Stimulated activated CD4-positive, alpha-beta T cell treated with anti-CD3 and anti-CD28 coated beads, Interleukin-1b, Interleukin-23, amount 100 ng/mL, for 4 hours (primary cell): ENCODE measurements at places on chromosomes 2 and 18.

DNA sequence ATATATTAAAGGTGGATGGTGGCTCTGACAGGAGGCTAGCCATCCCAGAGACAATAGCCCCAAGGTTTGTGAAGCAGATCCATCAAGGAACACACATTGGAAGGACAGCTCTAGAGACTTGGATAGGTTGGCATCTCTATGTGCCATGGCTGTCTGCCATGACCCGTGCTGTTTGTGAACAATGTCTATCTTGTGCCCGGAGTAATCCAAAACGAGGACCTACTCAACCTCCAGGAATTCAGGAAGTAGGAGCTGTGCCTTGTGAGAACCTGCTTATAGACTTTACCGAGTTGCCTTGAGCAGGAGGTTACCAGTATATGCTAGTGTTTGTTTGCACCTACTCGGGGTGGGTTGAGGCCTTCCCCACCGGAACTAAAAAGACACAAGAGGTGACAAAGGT lies 43.1 kb upstream of the SELENOI start:
- DNase-seq, result no peak

DNA sequence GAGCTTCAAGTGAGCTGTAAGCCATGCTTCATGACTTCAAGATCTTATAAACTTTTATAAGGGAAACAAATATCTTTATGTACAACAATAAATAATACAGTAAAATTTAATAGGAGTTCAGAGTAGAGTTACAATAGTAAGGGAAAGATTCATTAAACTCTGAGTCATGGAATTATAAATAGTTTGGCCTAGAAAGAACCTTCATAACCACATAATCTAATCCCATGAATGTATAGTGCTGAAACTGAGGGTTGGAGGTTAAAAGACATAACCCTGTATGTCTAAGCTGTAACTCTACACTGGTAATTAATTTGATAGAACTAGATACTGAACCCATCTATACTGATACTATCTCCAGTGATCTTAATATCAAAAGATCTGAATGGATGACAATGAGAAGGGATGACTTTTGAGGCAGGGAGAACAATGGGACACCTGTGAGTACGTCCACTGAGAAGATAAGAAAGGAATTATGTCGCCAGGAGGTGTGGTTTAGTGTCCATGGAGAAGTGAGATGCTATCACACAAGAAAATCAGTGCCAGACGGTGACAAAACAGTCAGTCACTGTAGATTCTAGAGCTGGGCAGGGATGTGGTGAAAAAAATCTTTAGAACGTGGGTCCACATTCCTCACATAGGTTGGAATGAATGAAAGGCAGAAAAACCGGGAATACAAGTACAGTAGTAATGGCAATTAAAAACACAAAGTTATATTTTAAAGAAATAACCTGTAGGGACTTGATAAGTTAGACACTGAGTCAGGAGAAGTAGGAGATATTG lies 1.1 kb downstream of the IL1F10 start:
- DNase-seq, result no peak

DNA sequence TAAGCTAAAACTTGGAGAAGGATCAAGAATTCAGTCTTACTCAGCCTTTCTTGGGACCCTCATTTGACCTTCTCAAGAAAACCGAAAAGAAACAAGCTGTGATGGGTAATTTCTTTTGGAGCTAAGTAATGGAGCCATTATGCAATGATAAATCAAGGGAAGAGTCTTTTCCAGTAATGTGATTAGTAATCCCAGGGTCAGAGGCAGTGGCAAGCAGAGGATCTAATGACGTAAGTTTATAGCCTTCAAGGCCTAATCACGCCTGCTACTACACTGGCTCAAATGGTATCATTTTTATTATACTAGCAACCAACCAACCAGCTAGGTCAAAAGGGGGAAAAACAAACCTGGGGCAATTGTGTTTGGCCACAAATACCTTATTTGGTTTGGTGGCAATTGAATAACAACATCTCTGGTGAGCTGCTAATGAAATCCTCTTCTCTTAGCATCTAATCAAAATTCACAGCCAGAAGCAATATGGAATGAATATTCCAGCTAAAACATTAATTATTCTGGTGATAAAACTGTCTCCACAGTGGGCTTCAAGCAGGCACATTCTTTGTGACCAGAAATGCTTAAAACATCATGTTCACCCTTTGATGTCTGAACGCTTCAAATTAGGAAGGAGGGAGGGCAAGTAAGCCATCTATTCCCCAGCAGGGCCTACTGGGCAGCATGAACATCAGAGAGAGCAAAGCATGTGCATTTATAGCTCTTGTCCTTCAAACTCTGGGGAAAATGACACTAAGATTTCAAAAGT lies 114.9 kb upstream of the SULT1C3 start:
- no peak for DNase-seq

- DNase-seq, result no peak
Measured at GRCh38 chr2:218039171-218039570, 29.9 kb upstream of the RUFY4 start.

DNA sequence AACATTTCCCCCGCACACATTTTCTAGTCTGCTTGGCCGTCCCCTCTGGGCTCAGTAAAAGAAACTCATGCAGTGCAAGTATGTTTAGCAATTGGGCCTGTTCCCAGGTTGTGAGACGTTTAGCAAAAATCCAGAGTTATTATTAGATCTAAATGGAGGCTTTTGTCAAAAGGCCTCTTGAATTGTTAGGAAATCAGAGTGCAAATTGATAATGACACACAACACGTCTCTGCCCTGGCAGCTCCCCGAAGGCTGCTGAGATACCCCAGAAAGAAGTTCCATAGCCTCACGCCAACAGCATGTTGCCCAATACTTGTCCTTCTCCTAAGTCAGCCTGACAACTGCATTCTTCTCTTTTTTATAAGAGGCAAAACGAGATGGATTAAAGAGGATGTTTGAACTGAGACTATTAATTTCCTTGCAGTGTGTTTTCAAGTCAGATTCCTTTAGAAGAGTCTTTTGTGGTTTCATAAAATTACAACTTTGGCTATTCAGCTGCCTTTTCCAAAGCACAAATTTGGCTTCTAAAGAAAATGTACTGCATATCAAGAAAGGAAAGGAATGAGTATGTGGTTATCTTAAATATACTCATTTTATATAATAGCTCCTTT lies 202.2 kb downstream of the TRIB2 start:
- no peak for DNase-seq

GRCh38 chr2:190910341-190911136 lies 29.9 kb downstream of the GLS start:
- DNase-seq, result no peak

- no peak for DNase-seq
Measured at GRCh38 chr2:237116431-237116830, 30.7 kb downstream of the COPS8 start.

DNA sequence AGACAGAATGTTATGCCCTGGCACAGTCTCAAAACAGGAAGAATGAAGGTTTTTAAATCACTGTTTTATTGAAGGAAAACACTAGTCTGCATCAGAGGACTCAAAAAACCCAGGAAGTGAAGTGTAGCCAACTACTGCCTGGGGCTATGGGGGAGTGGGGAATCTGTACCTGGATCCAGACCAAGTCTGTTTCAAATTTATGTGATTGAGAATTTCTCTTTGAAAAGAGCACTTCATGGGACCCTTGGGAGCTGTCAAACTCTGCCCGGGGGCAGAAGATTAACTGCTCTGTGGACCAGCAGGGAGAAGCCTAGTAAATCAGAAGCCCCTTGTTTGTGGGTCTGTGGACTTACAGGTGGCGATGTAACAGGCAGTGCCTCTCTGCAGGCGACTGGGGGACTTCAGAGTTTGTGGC lies 45.3 kb upstream of the TANC1 start:
- no peak for DNase-seq

DNA sequence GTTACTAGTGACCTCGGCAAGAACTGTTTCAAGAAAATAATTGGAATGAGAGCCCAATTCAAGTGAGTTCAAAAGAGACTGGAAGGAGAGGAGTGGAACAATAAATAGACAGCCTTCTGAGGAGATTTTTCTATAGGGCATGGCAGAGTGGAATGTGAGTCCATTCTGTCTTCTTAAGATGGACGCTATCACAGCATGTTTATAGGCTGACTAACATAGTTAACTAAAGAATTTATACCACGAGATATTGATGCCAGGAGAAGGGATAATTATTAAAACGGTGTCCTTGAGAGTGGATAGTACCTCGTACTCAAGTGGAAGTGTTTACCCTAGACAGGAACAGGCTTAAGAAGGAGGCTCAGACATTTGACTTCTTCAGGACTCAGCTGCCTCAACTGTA lies 143.5 kb upstream of the RBBP8 start:
- DNase-seq, result no peak

- no peak for DNase-seq
Measured at GRCh38 chr18:58534535-58535301, 94.2 kb downstream of the ALPK2 start.

DNA sequence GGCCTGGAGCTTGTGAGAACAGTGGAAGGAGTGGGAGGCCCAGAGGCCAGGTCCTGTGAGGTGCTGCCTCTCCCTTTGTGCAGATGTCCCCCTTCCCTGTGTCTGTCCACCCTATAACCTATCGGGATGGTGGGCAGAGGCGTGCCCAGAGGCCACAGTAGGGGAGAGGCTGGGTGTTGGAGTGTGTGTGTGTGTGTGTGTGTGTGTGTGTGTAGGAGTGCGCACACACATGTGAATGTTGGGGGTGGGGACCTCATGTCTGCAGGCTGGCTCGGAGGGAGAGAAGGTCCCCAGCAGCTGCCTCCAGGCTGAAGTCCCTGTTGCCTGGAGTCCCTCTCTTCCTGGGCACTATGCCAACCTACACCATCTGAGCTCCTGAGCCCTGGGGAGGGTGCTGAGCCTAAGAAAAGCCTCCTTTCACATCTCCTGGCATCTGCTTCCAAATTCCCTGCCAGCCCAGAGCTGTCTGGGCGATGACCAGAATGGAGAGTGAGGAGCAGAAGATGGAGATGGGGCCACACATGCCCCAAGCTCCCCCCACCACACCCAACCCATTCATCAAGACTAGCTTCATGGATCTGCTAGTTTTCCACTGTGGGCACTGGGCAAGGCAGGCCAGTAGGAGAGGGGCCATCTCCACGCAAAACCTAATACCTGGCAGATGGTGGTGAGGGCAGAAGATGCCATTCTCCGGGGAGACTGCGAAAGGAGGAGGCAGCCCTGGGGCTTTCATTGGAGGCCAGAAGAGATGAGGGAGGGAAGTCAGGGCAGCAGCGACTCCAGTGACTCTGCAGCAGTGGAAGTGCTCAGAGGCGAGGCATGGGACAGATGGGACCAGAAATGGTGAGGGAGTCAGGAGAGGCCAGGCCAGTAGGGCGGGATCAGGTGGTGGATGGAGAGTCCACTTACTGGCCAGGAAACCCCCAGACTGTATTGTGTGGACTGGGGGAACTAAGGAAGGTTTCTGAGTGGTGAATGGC lies 20.3 kb downstream of the KCNK3 start:
- DNase-seq, result no peak

GRCh38 chr18:71899183-71899582 lies 645.0 kb downstream of the CBLN2 start:
- DNase-seq, result no peak

DNA sequence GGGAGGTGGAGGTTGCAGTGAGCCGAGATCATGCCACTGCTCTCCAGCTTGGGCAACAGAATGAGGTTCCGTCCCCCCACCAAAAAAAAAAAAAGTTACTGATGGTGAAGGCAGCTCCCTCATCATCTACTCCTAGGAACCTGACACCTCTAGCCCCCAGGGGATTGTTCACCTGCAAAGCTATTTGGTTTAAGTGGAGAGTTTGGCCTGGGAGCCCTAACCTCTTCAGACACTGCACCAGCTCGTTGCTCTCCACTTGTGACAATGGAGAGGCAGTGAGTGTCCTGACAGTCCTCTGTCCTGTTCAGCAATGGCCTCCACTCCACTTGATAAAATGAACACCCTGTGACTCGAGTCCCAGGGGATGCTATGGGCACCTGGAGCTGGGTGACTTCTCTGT lies 43.5 kb downstream of the ATP6V1C2 start:
- DNase-seq, result no peak

DNA sequence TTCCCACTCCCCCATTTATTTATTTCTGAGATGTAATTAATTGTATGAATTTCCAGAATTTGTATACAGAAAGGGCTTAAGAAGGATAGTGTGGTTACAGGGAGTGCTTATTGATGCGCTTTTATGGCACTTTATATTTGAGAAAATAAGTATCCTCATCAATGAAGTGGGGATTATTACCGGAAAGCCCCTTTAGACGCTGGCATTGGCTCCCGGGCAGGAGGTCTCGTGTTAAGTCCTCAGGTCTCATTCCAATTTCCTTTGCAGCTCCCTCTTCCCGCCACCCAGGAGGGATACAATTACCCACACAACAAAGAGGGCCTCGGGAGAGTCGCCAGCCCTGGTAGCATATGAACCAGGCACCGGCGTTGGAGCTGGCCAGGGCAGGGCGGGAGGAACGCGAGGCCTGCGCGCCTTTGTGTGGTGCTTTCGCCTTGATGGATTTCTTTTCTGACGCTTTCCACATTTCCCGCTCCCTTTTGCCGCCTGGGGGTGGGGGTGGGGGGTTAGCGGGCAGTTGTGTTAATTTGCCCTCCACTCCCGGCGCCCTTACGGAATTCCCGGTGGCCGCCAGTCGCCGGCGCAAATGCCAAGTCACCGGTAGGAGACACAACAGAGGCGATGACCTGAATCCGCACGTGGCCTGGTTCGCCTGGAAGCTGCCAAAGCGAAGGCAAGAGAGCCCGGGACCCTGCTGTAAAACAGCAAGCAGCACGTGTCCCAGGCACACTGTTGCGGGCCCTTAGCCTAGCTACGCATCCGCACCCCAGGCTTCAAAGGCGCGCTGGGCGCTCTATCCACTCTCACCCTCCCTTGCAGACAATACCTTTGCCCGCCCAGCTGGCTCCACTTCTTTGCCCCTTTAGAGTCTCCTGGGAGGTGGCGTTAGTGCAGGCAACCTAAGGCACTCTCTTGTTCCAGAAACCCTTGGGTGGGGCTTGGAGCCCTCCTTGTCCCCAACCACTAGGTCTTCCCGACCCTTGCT lies 3.3 kb downstream of the GAD1 start:
- no peak for DNase-seq

GRCh38 chr2:82226441-82226840 lies 1921.9 kb upstream of the LRRTM1 start:
- DNase-seq, result no peak

GRCh38 chr2:35963357-35963756 lies 392.2 kb upstream of the CRIM1 start:
- no peak for DNase-seq

DNA sequence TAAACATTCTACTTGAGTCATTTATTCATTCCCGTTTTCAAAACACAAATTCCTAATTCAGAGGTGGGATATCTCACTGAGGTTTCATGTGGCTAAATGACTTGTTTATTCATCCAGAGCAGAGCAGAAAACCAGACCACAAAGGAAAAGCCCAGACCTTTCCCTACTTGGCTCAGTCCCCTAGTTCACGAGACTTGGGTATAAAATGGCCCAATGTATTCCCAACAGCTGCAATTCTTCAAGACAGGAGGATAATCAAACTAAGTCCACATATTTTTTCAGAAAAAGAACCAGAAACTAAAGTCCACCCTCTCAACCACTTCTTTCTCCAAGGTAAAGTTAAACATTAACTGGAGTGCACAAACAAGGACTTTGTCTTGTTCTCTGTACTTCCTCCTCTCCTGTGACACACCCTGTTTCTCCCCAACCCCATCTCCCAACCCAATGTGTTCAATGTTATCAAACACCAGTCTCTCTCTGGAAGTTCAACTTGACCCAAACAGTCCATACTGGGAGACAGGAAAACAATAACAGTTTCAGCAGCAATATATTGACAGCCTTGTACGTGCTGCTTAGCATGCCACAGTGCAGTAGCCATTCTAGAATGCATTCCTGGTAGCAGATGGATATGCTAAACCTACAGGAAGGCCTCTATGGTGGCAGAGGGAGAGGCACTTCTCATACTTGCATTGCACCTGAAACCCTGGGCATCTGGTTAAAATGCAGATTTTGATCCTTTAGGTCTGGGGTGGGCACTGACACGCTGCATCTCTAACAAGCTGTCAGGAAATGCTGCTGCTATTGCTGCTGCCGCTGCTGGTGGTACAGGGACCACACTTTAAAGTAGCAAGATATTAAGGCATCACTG lies 110.7 kb downstream of the INO80D start:
- DNase-seq, result no peak
